Choroid plexus epithelial cell (primary cell): ENCODE measurements at places on chromosomes 7 and 10.
A peak's percentile ranks its signal among the peaks of the same experiment; 100 is the strongest.

DNA sequence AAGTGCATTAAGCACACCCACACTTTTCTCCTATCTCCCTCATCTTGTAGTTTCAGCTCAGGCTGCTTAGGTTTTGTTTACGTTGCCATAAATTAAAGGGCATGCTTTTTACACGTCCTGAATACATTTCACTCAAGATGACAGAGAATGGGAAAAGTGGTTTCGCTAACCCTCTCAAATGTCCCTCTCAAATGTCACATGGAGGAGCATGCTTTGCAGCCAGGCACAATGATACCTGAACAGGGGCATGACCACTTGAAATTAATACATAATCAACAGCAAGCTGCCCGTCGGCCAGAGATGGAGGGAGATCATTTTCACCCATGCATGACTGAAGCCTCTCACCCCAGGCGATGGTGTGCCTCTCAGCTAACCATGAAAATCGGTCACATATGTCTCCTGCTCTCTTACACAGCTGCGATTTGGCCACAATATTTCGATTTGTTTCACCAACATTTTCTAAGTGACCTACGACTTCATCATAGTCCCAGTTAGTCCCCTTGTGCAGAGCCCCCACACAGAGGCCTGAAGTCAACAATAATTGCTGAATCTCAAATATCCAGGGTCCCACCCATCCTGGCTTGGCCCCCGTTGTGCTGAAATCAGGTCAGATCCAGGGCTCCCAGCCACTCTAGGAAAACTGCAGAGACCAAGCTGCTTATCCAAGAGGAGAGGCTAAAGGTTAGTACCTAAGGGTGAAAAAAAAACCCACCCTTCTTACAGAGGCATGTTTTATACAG is 373.9 kb upstream of the NFE2L3 start:
- DNase-seq, result no peak

- no peak for DNase-seq
Measured at GRCh38 chr7:138752518-138753149, 45.2 kb upstream of the TMEM213 start.

- no peak for DNase-seq
Measured at GRCh38 chr7:128889121-128889520, 21.4 kb downstream of the KCP start.

DNA sequence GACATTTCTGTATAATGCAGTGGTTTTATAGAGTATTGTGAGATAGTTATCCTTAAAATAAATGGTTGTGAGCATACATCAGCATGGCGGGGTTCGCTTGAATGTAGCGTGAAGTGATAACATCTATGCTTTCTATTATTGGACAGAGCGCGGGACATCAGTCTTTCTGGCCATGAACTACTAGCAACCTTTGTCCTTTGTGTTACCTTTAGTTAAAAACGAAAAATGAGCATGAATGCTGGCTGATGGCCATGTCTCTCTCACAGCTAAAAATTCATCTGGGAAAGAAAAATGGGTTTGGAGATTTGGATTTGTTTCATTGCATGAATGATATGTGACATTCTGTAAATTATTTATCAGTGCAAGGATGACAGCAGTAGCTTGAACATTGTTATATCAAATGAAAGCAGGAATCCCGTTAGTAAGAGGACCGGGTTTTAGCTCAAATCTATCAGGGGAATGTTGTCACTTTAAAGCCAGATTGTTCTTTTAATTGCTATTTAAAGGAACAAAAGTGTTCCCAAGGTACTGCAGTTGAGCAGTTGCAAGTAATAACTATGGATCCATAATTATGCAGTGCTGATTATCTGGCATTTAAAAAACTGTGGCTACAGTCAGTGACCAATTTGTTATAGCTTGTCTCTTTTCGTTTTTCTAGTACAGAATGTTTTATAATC is 131.0 kb downstream of the KAT6B start:
- no peak for DNase-seq

DNA sequence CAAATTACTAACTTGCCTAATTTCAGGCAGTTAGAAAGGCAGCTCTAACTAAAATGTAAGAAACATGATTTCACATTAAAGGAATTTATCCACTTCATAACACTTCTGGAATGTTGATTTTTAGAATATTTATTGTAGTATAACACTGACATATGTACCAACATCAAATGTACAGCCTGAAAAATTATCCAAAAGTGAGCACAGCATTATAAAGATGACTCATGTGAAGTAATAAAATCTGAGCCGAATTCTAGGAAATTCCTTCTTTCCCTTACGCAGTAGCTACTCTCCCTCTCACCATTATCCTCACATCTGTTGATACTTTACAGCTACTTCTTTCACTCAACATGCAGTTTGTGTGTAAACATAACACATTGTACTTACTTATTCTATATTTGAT is 610.6 kb downstream of the ZWINT start:
- DNase-seq, result no peak

- no peak for DNase-seq
Measured at GRCh38 chr7:115632636-115633035, 397.9 kb downstream of the TFEC start.

GRCh38 chr7:86094166-86094669 is 549.5 kb upstream of the GRM3 start:
- DNase-seq, result no peak

DNA sequence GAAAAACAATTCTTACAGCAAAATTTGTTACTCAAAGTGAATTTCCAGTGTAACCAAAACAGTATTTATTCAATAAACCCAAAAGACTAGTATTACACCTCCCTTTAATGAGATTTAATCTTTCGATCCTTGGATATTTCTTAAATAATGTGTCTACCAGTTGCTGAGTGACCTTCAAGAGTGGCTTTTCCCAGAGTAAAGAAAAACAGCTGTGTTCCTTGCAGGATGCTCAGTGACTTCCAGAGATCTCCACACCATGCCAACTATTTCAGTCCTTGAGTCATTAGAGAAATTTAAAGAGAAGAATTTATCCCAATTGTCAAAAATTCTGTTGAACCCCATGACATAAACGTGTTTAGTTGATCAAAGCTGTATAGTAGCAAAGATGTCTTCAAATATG is 44.0 kb downstream of the IMMP2L start:
- no peak for DNase-seq

GRCh38 chr10:13987446-13987845 is 343.3 kb downstream of the FRMD4A start:
- DNase-seq, result peak; percentile 78

- peak; percentile 72 for DNase-seq
Measured at GRCh38 chr10:70052462-70053217, at the start of gene MACROH2A2. MACROH2A2 (plus strand) TSS chr10:70052846; CDS start chr10:70075659, 22,813 bp downstream.

DNA sequence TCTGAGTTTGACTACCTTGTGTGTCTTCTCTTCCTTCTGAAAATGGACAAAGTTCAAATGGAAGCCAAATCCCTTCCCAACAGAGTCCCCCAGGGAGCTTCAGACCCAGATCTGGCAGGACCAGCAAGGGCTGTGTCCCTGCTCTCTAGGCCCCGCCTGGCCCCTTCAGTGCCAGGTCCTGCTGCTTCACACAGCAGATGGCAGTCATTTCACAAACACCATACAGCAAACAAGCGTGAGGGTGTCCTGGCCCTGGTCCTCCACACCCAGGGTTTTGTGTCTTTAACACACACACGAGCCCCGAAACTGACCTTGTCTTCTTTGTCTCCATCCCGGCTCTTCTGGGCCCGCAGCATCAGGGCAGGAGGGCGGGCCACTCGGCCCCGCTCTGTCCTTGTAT is 145.0 kb downstream of the TCERG1L start:
- no peak for DNase-seq

DNA sequence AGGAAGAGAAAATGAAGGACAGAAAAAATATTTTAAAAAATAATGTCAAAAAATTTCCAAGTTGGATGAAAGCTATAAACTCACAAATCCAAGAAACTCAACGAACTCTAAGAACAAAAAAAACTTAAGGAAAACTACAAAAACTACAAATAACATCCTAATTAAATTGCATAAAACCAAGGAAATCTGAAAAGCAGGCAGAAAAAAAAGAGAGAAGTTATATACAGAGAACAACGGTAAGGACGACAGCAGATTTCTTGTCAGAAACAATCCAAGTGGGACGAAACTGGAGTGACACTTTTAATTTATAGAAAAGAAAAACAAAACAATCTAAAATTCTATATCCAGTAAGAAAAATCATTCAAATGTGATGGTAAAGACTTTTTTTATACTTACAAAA is 122.2 kb upstream of the LYZL1 start:
- DNase-seq, result no peak

- DNase-seq, result peak; percentile 57
Measured at GRCh38 chr10:58660575-58661255, 148.0 kb downstream of the BICC1 start.

DNA sequence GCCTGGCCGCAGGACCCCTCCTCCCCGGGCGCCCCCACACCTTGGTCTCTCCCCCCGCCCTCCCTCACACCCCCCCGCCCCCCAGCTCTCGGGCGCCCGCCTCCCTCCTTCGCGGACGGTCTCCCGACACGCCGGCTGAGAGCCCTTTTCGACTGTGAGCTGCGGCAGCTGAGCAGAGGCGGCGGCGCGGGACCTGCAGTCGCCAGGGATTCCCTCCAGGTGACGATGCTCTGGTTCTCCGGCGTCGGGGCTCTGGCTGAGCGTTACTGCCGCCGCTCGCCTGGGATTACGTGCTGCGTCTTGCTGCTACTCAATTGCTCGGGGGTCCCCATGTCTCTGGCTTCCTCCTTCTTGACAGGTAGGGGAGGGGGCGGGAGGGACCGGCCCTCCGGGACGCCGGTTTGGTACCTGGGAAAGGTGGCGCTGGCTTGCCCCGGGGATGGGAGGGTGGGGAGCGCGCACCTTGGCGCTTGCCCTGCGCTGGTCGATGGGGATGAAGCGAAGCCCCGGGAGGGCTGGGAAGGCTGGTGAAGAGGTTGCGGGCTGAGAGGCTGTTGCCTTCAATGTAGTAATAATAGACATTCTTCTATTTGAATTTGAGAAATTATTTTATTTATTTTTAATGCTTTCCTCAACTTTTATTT is at the start of gene BMPER:
BMPER (plus strand) TSS at position 151 of the 644 bp plus-strand sequence; CDS start at position 226, 75 bp downstream.
- DNase-seq, result no peak

GRCh38 chr7:2937701-2938513 is 93.8 kb upstream of the GNA12 start:
- no peak for DNase-seq

DNA sequence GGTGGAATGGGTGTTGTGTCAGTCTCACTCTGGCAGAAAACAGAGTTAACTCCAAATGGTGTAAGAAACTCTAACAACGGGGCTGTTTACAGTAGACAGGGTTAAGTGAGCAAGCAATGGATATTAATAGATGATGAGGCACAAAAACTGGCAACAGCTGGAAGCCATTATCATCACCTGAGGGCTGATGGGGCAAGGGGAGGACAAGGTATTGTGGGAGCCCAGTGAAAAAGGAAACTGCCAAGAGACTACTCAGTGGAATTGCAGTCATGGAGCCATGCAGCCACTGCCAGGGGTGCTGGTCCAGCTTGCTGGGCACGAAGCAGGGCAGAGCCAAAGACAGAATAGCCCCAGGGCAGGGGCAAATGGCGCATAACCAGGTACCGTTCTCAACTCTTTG is 260.7 kb downstream of the BICC1 start:
- no peak for DNase-seq

DNA sequence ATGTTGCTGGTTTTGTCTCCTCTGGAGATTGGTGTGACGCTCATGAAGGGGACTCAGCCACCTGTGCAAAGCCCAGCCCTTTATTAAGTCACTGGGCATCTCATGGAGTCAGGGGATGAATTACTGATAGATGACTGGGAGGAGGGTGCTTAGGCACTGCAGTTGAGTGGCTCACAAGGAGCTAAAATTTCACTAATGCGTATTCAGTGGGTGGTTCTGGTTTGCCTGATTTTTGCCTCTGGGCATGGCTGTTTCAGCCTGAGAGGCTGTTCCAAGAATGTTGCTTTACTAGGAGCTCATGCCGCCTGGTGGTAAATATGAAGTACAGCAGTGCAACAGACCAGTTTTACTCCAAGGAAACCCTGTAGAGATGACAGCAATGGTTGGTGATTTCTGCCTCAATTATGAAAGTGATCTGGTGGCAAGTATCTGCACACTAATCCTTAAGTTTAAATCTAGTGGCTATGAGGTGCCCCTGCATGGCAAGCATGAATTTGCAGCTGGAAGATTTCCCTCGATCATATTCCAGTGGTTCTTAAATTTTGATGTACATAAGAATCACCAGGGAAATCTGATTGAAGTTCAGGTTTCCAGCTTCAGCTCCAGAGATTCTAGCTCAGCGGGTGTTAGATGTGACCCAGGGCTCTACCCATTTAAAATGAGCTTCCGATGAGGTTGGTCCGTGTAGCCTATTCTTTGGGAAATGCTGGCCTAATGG is 19.9 kb downstream of the ACTA2 start:
- peak; percentile 90 for DNase-seq

DNA sequence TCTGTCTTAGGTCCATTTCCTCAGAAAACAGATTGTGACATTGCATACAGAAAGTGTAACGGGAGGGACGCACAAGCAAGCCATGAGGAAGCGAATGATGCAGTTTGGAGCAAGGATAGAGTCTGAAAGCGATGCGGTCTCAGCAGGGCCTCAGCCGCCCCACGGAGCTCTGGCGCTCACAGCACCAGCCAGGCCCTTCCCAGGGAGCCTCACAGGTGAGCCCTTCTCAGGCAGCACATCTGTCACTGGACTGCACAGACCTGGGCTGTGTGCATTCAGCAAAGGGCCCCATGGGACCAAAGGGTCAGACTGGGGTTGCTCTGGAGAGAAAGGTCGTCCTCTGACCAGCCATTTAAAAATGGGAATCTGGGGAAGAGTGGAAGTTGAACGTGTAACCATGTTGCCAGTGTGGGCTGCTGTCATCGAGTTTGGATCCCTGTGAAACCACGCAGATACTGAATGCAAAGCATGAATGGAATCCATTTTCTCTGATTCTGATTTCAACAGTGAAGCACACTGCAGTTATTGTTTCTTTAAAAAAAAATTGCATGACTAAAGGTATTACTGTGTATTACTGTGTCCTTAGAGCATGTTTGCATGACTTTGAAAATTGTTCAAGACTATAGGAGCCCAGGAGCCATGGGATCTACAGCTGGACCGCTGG is 350.0 kb upstream of the AKR1E2 start:
- peak; percentile 8 for DNase-seq

DNA sequence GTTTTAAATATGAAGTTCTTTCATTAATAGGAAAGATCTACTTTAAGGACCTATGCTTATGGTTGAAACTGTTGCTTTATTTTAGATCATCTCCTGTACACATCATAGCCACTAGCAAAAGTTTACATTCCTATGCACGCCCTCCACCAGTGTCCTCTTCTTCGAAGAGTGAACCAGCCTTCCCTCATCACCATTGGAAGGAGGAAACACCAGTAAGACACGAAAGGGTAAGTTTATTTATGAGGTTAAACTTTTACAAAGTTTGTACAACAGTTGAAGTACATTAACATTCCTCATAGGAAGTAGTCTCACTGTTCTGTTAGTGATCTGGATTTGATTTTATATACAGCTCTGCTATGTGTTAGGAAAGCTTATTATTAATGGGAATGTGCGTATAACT is 16.9 kb downstream of the HBP1 start:
- no peak for DNase-seq

GRCh38 chr7:129341212-129341611 is 93.0 kb upstream of the STRIP2 start:
- no peak for DNase-seq

GRCh38 chr7:27737616-27738015 is 2.3 kb upstream of the TAX1BP1 start:
- DNase-seq, result no peak

- DNase-seq, result no peak
Measured at GRCh38 chr10:8305876-8306652, 251.6 kb downstream of the GATA3 start.
